ENCODE measurements at places on chromosomes 16 and 17.

DNA sequence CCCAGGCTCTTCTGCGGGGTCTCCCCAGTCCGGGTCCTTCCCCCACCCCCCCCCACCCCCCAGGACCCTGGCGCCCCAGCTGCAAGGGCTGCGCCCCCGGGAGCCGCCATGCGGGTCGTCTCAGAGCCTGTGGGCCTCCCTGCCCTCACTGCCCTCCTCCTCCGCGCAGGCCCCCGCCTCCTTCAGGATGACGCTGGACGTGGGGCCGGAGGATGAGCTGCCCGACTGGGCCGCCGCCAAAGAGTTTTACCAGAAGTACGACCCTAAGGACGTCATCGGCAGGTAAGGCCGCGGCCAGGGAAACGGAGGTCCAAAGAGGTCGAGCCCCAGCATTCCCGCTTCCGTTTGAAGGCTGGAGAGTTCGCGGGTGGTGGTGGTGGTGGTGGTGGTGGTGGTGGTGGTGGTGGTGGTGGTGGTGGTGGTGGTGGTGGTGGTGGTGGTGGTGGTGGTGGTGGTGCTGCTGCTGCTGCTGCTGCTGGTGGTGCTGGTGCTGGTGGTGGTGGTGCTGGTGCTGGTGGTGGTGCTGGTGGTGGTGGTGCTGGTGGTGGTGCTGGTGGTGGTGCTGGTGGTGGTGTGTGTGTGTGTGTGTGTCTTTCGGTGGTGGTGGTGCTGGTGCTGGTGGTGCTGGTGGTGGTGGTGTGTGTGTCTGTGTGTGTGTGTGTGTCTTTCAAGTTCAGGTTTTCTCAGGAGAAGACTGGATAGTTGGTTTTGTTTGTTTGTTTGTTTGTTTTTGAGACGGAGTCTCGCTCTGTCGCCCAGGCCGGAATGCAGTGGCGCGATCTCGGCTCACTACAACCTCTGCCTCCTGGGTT lies 615 bp downstream of the PHKG2 start:
- DNase-seq = peak; percentile 50

DNA sequence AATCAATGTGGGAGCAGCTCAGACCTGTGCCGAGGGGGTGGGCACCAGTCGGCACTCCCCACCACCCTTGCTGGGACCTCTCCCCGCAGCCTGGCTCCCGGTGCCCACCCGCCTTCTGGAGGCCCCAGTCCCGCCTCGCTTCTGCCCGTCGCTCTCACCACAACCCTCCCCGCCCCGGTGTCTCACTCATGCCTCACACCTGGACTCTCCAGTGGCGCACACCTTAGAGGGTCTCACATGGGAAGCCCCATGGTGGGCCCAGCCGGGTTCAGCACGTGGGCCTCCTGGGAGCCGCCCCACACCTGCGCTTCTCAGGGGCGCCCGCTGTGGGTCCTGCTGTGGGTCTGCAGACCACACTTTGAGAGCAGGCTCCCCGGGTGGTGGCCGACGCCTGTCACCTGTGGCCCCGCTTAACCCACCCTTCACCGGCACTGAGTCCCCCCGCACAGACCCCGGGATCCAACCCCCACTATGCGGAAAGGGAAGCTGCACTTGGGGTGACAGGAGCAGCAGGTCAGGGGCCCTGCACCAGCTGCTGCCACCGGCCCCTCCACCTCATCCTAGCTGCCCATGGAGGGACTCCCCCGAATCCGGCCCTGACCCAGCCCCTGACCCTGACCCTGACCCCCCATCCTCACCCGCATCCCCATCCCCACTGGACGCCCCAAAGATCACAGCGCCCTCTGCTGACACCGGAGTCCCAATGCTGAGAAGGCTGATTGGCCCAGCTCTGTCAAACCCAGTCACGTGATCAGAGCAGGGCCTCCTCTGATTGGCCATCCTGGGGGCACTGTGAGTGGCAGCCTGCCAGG lies 27.4 kb upstream of the SLC38A10 start:
- DNase-seq = peak; percentile 41

DNA sequence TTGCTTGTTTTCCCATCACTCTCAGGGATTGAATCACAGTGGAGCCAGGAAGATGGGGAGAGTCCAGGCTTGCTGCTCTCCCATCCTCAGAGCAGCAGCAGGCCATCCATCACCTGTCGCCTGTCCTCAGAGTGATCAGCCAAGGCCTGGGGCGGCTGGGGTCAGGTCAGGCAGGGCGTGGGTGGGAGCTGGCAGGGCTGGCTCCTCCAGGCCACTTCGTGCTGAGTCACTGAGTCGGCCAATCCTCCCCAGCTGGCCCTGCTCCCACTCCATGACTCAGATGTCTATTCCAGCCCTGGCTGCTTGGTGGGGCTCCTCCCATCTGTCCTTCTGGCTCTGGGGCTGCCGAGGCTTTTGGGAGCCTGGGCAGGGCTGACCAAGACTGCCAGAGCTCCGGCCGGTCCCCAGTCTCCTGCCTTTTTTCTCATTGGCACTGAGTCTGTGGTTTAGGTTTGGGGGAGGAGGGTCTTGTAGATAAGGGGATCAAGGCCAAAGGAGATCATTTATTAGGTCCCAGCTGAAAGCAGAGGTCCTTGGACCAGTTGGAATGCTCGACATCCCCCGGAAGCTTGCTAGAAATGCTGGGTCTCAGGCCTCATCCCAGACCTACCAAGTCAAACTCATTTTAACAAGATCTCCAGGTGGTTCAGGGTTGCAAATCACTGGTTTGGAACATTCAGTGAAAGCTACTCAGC lies 72.7 kb downstream of the ABCC1 start:
- DNase-seq = peak; percentile 98

- peak; percentile 66 for DNase-seq
These were observed 6.3 kb upstream of the XPO6 start for GRCh38 chr16:28218109-28218508.

DNA sequence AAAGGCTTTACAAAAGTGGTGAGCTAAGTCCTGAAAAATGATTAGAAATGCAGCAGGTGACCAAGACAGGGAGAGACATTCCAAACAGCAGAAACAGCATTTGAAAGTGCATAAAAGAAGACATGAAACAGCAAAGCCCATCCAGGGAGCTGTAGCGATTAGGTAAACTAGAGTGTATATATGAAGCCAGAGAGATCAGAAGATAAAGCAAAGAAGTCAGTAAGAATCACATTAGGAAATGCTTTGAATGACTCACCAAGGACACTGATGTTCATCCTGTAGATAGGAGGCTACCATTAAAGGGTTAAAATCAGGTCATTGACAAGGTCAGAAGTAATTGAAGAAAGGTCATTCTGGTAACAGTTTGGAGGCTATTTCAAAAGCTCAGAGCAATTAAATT lies 27.6 kb upstream of the VAT1L start:
- DNase-seq = no peak

- DNase-seq = no peak
These were observed 682.4 kb downstream of the TOX3 start for GRCh38 chr16:51864575-51864974.

DNA sequence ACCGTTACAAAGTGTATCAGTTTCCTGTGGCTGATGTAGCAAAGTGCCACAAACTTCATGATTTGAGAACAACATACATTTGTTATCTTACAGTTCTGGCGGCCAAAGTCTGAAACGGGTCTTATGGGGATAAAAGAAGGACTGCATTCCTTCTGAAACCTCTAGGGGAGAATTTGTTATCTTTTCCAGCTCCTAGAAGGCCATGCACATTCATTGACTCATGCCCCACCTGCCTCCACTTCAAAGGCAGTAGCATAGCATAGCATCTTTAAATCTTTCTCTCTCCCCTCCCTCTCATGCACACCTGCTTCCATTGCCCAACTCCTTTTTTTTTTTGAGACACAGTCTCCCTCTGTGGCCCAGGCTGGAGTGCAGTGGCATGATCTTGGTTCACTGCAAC lies 190.7 kb upstream of the DYNLRB2 start:
- no peak for DNase-seq

GRCh38 chr16:78127130-78127529 lies 27.7 kb downstream of the WWOX start:
- DNase-seq = peak; percentile 79

DNA sequence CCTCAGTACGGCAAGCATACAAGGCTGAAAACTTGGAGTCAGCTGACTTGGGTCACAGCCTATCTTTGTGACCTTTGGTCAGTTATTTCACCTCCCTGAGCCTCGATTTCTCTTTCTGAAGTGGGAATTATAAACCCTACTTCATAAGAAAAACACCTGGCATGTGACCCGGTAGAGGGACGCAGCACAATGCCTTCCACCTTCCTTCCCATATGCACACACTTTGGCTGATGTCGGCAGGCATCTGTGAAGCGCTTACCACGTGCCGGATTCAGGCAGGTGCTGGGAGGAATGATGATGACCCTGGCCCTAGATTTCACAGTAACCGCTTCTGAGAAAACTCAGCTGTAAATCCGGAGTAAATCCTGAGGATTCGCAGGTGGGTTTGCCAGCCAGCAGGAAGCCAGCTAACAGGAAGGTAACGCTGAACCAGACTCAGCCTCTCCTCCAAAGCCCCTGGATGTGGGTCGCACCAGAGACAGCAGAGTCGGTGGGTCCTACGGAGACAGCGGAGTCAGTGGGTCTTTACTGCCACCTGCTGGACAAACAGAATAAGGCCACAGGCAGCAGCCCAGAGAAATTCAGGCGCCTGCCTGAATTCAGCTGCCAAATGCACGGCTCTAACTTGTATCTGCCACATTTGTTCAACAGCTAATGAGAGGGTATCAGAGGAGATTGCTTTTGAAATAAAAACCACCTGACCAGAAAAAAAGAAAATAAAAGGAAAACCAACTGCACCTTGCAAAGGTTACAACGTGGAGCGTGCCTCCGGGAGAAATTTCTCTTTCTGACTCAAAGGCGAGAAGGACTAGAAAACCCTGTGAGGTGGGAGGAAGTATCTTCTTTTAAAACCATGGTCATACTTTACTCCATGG lies 16.6 kb downstream of the COPRS start:
- peak; percentile 70 for DNase-seq

DNA sequence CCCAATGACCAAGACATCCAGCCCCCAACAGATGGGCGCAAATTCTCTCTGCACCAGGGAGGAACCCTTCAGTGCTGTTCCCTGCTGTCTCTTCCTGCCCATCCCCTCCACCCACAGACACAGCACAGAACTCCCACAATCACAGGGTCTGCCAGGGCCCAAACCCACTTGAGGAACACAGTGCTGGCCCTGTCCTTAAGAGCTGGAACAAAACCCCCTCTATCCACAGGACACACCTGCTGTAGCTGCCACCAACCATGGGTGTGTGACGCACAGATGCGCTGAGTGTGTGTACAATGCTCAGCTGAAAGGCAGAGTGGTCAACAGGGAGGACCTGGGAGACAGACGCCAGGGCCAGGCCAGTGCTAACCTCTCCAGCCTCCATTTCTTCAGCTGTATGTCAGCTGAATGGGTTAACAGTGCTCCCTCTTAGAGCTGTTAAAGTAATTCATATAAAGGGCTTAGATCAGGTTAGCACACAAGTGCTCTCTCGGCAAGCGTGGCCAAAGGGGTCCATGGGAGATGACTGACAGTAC lies 62.1 kb downstream of the AMFR start:
- no peak for DNase-seq

DNA sequence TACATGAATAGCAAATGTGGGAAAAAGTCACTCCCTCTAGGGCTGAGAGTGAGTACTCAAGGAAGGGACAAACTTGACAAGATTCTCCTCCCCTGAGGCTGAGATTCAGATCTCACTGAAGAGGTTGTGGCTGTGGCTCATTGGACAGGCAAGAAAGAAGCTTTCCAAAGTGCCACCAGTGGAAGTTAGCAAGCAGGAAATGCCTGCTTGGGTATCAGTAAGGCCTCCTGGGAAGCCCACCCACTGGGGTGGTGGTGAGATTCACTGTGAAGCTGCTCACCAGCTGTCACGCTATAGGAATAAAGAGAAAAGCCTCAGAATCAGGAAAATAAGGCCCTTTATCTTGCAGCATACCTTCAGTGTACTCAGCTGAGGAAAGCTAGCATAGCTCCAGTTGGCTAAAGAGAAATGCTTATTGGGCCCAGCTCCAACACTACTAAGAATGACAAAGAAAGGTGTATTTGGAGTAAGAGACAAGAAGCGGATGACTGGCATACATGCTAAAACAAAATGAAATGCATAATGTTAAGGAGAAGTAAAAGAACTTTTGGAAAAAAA lies 274.4 kb upstream of the TOM1L1 start:
- no peak for DNase-seq

GRCh38 chr16:46948548-46949166 lies 24.8 kb downstream of the DNAJA2 start:
- DNase-seq = no peak

DNA sequence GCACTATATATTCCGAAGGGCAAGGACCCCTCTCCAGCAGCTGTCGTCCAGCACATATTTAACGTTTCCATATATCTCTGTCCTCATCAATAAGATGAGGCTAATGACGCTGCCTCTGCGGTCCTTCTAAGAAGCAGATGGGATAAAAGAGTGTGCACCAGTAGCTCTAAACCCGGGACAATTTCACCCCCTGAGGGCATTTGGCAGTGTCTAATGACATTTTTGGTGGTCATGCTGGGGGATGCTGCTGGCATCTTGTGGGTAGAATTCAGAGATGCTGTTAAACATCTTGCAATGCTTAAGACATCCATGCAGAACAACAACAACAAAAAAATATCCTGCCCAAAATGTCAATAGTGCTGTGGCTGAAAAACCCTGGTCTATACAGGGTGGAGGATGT lies 372.9 kb downstream of the CDH13 start:
- no peak for DNase-seq
